ENCODE measurements at places on chromosomes 7 and 10. TPM values are rescaled to one million over a fixed set of nuclear protein-coding genes. Genes with fewer than 3 reads are reported as not detected.

Gene KIF11
- total RNA-seq = 93.0 TPM

DNA sequence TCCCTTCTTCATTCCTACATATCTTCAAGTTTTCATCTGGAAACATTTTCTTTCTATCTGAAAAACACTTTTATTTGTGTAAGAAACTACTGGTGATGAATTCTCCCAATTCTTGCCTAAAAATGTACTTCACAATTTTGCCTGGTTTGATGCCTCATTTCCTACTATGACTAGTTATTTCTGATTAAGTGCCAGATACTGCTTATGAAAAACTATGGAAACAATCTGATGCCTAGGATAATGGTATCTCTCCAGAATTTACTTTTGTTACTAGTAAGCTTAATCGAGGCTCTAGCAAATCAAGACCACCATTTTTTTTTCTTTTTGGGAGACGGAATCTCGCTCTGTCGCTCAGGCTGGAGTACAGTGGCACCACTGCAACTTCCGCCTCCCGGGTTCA lies 31.3 kb downstream of the CACUL1 start:
- no peak for DNase-seq

DNA sequence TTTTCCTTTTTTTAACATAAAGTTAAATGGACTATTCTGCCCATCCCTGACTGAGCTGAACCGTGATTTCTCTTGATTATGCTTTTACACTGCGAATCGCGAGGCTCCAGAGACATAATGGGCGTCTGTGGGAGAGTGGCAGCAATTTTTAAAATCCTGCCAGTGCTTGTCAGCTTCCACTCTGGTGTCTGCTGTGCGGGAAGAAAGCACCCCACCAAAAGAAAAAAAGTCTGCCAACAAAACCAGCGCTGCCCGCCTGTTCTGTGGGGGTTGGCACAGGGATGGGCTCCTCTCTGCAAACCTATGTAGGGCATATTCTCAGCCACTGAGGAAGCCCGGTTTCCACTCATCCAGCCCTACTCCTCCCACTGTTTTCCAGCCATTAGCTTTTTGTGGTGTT lies 592.3 kb upstream of the GALNT17 start:
- no peak for DNase-seq

Gene SAP25
- total RNA-seq = 0.60 TPM

- DNase-seq = no peak
Observed at GRCh38 chr7:27389496-27389895, 146.9 kb downstream of the EVX1 start.

DNA sequence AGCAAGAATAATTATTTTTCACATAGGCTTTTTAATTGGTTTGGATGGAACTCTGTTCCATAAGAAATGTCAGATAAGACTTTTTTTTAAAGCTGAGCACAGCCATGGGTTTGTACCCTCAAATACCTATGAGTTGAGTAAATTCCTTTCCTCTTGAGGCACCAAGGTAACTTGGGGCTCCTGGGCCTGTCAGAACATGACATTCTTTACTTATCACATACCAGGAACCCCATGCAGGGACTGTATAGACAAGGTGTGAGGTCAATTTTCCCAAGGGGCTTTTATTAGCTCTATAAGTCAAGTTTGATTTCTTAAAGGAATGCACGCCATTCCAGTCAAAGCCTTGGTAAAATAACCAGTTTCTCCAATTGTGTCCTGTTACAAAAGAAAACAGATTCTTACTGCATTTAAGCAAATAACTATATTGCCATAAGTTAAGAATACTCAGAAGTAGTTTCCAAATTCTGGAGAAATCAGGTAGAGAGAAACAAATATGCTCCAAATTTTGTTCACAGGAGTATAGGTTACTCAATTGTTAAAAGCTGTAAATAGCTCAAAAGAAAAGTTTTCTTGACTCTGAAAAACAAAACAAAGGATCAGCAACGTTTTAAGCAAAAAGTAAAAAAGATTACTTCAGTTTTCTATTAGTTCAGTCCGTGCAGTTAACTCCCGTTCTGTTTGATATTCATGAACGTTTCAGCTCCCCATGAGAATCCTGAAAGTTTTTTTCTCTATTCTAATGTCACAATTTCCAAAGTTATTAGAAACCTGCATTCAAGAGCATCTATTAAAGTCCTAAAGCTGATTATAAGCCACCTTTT lies 167.5 kb upstream of the NAMPT start:
- no peak for DNase-seq
